Epithelial cell of esophagus (primary cell): ENCODE measurements at places on chromosomes 7 and 10.

DNA sequence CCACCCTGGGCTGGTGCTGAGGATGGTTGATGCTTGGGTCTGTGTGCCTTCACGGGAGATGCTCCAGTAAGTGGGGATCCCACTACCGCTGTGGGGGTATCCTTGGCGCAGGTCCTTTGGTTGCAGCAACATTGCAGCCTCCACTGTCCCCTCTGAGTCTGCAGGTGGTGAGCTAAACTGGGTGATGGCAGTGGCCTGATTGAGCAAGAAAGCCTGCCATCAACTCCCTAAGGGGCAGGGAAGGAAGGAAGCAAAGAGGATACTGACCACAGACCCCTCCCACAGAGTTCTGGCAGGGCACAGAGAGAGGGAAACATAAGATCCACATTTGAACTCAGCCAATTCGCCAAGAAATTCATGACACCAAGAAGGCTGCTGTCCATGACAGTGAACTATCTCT, 43.2 kb downstream of the MYO1G start:
- no peak for DNase-seq

DNA sequence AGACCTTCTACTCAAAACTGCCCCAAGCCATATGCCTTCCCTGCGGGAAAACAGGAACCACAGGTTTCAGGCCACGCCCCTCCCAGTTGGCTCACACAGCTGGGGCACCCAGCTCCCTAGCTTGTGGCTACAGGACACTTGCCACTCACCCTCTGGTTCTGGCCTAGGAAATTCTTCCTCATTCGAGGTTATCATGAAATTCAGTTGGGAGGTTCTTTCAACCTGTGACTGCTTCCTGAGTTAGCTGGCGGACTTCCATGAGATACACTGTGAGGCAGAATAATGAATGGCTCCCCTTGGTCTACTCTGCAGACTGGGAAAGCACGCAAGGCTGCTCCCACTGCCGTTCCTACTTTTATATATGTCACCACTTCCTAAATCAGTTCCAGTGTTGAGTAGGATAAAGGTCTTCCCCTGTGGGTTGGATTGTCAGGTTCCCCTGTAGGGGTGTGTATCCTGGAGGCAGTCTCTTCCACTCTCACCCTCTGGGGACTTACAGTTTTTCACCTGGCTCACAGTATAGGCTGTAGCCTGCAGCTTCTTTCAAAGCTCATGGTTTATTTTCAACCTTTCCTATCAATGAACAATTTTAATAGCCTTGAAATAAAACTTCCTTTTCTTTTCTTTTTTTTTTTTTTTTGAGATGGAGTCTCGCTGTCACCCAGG, 37.0 kb downstream of the GPR22 start:
- DNase-seq = peak; percentile 96

DNA sequence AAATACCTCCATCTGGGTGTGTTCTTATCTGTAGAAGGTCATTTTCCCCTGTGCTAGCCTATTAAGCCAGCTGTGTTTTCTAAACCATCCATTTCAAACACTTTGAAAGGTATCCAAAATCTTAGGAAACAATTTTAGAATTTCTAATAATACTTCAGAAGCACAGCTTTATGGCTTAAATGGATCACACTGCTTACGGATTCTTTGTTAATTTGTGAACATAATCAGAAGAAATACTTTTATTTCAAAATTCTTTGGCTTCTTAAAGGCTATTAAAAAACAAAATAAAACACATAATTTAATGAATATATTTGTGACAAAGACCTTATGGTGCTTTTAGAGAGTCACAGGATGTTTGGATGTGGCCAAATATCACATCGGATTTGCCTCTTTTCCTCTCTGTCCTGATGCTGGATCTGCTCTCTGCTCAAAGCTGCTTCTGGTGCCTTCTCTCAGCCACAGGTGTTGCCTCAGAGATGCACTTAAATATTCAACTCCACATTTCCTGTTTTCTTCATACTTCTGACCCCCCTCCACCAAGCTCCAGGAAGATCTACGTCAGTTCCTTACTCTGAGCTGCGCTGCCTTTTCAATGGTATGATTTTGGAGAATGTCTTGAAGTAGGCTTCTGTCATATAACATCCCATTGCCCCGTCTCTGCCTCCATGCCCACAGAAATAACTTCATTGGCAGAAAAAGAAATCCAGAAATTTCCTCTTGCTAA, 230.6 kb downstream of the MLLT10 start:
- no peak for DNase-seq

GRCh38 chr10:32489901-32490300, 44.0 kb downstream of the CCDC7 start:
- DNase-seq = no peak

DNA sequence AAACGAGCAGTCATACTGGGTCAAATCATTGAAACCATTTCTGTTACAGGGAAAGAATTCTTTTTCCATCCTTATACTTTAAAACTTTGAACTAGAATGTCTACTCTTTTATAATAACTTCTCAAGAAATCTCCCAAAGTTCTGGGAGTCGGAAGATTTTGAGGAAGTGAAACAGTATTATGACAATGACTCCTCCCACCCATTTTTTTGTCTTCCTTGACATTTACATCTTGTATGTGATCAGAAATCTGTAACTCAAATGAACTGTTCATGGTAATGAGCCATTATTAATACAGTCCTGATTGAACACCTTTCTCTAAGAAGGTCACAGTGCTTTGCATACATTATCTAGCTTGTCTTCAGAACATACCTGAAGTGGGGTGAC, 227.4 kb downstream of the CELF2 start:
- no peak for DNase-seq

GRCh38 chr10:114515298-114515914, 111.1 kb upstream of the AFAP1L2 start:
- DNase-seq = peak; percentile 43

- no peak for DNase-seq
These were observed 17.6 kb upstream of the ORC5 start for GRCh38 chr7:104225451-104225850.

DNA sequence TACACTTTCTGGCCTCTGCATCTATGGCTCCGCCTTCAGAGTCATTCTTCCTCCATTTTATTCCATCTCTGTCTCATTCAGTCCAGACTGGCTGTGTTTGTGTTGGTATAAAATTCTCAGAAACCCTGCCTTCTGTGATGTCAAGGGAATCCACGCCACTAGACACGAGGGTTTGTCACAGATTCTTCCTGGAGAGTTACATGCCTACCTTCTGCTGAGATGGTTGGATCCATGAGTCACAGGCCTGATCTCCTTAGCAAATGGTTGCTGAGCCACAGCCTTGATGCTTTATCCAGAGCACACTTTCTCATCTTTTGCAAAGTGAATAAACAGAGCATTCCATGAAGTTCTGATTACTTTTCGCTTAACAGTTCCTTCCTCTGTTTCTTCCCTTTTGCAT, 35.9 kb upstream of the TSPAN33 start:
- peak; percentile 48 for DNase-seq

- DNase-seq = peak; percentile 14
These were observed 140.3 kb upstream of the ODAD2 start for GRCh38 chr10:28139138-28139537.

DNA sequence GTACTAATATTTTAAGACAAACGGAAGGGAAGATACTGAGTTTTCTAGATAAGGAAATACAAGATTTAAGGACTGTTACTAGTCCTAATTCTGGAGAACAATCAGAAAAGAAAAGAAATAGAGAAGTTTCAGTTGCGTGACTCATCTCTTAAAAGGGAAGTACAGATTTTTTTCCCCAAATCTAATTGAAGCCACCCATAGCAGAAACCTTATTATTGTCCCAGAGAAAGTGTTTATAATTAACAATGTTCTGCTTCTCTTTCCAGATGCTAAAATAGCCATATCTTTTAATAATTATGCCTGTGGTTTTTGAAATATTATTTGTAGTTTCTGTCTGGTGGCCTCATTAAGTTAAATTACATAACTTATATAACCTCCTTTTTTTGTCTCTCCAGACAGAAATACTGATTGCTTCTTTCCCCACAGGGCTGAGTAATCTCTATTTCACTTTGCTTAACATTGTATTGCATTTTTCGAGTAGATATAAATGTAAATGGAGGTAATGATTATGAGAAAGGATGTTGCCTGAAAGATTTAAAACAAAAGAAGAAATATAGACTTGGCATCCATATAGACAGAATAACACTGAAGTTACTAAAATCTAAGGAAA, 240.7 kb upstream of the MBL2 start:
- DNase-seq = no peak

DNA sequence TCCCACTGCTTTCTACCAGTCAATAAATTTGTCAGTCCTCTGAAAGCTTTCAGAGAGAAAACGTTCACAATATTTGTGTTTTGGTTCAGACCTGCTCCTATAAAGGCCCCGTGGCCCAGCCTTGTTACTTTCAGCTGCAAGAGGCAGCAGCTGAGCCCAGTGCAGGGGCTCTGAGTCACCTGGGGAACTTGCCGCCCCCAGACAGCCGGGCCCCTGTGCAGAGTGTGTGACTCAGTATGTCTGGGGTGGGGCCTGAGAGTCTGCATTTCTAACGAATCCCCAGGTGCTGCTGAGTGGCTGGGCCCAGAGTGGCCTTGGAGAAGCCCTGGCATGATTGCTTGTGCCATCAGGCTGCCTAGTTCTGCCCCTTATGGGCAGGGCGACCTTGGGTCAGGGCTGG, 303.5 kb downstream of the PAXIP1 start:
- DNase-seq = no peak

GRCh38 chr7:95376632-95377400, 19.4 kb downstream of the PON3 start:
- peak; percentile 59 for DNase-seq

DNA sequence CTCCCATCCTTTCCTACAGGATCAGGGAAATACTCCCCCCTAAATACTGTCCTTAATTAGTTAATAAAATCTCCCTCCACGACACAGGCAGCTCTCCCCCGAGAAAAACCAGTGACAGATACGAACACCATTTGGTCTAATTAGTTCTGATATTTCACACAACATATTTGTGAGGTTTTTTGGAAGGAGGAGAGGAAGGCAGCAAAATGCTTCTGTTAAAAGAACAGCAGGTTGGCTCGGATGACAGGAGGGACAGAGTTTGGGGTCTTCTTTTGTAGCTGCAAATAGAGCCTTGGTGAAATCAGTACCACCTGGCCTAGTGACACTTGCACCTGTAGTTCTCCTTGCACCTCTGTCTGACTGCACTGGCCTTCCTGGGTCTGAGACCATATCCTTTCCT, 507.0 kb downstream of the PLXNA4 start:
- DNase-seq = no peak

- DNase-seq = no peak
These were observed 270.5 kb downstream of the SKAP2 start for GRCh38 chr7:26593896-26594295.

- no peak for DNase-seq
These were observed 64.3 kb downstream of the RGS10 start for GRCh38 chr10:119478111-119478802.

- no peak for DNase-seq
These were observed 179.4 kb downstream of the ARID5B start for GRCh38 chr10:62080905-62081304.

- no peak for DNase-seq
These were observed 101.3 kb downstream of the STRA8 start for GRCh38 chr7:135334830-135335543.

DNA sequence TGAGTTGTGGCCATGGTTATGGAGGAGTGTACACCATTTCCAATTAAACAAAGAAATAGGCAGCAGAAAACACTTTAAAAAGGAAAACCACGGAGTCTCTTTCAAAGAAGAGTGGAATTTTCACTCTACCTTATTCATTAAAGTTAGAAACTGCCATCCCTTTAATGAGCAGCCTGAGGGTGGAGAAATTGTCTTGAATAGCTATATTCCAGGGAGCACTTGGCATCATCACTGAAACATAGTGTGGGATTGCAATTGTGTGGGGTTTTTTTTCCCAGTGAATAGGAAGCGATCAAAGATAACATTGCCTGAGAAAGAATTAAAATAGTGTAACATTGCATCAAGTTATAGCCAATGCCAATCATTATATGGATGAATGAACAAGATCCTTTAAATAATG, 191.6 kb downstream of the TEX36 start:
- DNase-seq = no peak

DNA sequence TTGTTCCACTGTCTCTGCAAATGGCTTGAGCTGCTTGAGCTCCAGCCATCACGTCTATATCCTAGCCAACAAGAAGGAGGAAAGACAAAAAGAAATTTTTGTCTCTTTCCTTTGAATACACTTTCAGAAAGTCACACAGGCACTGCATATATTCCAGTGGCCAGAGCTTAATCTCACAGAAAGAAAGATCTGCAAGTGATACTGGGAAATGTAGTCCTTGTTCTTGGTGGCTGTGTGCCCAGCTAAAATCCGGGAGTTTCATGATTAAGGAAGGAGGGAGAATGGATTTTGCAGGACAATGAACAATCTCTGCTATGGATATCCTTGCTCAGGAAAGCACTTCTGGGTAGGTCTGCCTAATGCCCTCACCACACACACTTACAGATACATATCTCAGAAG, 19.5 kb upstream of the DLG5 start:
- DNase-seq = no peak

DNA sequence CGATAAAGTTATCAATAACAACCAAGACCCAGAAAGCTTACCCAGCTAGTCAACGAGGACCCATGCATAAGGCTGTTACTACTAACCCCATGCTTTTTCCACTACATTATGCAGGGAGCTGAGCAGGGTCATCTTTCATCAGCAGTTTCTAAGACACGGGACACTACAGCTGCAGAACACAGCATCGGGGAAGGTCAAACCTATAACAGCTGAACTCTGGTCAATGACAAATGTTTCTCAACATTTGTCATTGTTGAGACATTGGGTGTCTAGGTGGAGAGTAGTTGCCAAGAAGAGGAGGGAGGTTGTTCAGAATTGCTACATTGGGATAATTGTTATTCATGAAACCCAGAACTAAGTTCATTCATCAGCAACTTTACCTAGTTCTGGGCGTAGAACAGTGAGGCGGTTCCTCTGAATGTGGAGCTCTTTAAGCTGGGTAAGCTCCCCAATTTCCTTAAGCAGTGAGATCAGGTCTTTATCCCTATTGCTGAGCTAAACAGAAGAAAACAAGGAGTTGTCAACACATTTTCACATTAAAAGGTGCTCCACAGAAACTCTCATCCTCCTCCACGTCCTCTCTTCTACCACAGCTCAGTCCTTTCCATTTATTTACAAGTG, 105.6 kb downstream of the ZNF22 start:
- DNase-seq = no peak

GRCh38 chr7:107931740-107932515, 40.9 kb downstream of the DLD start:
- DNase-seq = no peak
